OCI-M1 (cell line): ENCODE measurements at places on chromosomes 3 and 15.

- no peak for DNase-seq
Measured at GRCh38 chr15:65761210-65761926, 30.7 kb downstream of the DENND4A start.

- DNase-seq: no peak
Measured at GRCh38 chr3:89360156-89360555, 252.7 kb downstream of the EPHA3 start.

DNA sequence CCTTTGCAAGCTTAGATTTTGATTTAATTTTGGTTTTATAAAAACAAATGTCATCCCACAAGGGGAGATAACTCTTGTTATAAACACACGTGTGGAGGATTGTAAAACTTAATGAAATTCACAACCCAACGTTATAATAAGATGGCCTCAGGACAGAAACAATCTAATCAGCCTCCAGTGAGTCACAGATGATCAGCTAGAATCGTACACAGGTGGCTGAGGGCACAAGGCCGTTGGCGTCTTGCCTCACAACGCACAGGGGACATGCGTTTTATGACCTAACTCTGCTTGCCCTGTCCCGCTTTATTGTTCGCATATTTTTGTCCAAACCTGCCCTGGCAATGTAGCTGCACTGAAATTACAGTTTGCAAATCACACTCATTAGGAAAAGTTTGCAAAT is 121.9 kb upstream of the PDZRN3 start:
- DNase-seq: no peak

GRCh38 chr15:39948817-39949216 is 14.9 kb downstream of the EIF2AK4 start:
- DNase-seq: no peak

DNA sequence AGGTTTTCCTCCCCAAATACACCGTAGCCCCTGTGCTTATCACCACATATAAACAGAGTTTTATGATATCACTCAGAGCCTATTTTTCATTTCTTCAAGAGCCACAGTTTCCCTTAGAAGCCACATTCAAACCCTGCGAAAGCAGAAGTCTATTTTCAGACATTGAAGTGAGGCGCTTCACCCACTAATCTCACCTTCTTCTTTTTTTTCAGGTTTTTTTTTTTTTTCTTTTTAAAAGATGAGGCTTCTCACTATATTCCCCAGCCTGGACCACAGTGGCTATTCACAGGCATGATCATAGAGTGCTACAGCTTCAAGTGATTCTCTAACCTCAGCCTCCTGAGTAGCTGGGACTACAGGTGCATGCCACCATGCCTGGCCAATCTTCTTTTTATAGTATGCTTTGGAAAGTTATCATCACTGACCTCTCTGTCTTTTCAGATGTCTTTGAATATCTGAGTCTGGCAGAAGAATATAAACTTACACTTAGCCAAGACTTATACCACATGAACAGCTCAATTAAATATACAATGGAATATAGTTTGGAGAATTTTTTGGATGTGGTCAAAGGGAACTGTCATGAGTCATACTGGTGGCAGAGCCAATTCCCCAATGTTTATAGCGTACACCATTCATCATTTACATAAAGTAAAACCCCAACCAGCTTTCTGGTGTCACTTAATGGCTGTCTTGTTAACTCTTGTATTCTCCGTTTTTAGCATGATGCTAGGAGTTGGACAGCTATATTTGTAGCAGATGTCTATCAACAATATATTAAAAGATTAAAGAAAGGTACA is 59.7 kb upstream of the CCDC50 start:
- no peak for DNase-seq

DNA sequence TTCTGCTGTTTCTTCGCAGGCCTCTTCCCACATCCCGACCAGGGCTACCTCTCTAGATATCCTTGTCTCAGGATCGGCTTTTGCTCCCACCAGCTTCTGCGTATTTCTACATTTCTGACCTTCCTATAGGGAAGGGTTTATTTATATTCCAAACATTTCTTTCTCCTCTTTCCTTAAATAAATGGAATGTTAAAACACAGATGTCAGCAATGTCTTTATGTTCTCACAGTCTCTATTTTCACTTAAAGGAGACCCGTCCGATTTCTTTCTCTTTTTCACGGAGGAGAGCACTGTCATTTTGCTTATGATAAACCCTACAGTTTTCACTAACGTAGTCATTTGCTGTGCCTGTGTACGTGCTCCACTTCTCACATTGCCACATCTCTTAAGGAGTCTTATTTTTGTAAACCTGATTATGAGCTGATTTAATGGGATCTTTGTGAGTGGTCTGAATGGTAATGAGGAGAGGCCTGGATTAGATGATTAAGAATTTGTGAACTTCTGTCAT is 630 bp downstream of the KIF15 start:
- peak; percentile 71 for DNase-seq

GRCh38 chr3:42591811-42592210 is 1.2 kb downstream of the SS18L2 start:
- DNase-seq: no peak

GRCh38 chr15:25711164-25711563 is 152.0 kb downstream of the ATP10A start:
- no peak for DNase-seq

GRCh38 chr15:99630607-99631131 is 64.9 kb downstream of the MEF2A start:
- DNase-seq: no peak

GRCh38 chr3:12471241-12471640 is 13.0 kb upstream of the TSEN2 start:
- peak; percentile 7 for DNase-seq

GRCh38 chr3:168088106-168088720 is 7.5 kb downstream of the GOLIM4 start:
- peak; percentile 66 for DNase-seq

GRCh38 chr3:118186051-118186450 is 848.6 kb downstream of the IGSF11 start:
- DNase-seq: no peak

GRCh38 chr15:35851491-35851890 is 305.5 kb upstream of the DPH6 start:
- no peak for DNase-seq

- DNase-seq: no peak
Measured at GRCh38 chr3:31704591-31705179, 172.0 kb downstream of the STT3B start.

- DNase-seq: peak; percentile 56
Measured at GRCh38 chr15:55247311-55247710, 42.3 kb downstream of the RAB27A start.

GRCh38 chr3:154973851-154974250 is 106.3 kb upstream of the MME start:
- DNase-seq: no peak

GRCh38 chr3:149536429-149536828 is 61.9 kb downstream of the TM4SF4 start:
- no peak for DNase-seq

DNA sequence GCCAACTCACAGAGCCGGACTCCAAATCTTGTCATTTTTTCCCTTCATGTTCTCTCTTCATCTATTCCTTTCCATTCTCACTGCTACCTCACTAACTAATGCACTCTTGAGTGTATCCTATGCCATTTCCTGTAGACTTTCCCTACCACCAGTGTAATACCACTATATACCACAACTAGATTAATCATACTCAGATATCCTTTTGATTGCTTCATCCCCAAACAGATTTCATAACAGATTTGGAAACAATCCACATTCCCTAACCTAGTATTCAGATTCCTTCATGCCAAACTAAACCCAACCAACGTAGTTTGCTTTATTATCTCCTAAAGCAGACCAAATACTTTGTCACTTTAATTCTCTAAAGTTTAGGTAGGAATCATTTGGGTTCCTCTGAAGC is 2.6 kb upstream of the PLOD2 start:
- no peak for DNase-seq

DNA sequence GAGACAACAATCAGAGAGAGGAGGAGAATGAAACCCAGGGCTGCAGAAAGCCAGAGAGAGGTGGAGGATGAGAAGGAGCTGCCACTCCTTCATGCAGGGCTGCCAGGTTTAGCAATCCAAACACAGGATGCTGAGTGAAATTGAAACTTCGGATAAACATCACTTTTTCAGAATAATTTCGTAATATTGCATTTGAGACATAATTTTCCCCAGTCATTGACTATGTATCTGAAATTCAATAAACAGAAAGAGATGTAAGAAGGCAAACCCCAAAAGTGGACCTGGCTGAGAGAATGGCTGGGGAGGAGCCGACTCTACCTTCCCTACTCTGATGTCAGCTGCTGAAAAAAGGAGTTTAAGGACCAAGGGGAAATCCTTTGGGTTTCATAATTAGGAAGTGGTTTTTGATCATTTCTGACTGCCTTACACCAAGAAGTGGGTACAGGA is 33.8 kb downstream of the SLC9A9 start:
- DNase-seq: no peak

DNA sequence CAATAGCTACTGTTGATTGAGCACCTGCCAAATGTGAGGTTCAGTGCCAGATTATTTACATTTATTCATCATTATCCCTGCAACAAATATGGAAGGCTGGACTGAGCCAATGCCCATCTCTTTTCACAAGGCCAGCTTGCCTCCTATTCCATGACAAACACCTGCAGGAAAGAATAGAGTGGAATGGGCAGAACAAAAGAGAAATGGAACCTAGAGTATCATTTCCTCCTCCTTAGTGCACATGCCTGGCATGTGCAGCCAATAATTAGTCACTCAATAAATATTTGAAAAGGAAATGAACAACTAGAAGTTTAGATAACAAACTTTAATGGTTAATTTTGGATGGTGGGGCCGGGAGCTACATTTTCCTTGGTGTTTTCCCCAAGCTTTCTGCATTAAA is 61.4 kb upstream of the MYRIP start:
- no peak for DNase-seq

DNA sequence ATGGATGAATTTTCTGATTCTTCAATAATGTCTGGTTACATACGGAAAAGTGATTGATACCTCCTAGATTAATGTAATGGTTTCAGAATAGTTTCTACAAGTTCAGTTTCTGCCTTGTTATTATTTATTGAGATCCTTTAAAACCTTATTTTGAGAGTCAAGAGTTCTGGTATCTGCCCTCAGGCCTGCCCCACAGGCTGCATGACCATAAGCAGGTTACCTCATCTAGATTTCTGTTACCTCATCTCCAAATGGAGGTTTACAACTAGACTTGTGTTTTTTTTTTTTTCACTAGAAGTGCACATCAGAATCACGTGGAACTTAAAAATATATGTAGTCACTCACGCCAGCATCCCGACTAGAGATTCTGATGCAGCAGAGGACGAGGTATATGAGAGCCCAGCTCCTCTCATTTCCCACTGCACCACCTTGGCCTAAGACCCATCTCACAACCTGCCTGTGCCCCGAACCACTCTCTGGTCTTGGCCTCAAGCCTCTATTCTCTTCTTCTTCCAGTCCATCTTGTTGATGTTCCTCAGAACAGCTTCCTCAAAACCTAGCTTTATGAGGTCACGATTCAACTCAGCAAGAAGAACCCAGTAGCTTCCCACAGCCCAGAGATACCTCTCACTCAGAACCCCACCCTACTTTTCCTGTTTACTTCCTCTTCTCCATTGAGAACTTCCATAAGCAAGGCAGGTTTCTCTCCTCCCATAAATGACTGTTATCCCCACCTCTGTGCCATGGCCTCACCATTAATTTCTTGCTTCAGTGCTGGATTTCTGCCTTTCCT is 353.4 kb downstream of the CHST2 start:
- no peak for DNase-seq

DNA sequence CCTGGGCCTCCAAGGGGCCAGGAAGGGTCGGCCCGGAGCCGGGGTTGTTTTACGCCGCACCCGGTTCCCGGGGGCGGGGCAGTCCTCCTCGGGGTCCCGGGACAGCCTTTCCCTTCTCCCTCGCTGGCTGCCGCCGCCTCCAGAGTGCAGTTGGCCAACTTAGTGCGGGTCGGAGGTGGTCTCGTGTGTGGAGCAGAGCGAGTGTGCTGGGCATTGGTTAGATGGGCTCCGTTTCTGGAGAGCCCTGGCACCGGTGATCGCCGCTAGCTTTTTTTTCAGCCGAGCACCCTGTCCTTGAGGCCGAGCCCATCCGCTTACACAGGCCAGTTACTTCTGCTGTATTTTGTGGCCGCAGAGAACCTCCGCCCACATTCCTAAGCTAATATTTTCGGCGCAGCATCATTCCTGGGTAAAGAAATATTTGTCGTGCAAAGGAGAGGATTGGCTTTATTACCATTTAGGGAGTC is 585 bp downstream of the KIF23 start:
- peak; percentile 47 for DNase-seq

DNA sequence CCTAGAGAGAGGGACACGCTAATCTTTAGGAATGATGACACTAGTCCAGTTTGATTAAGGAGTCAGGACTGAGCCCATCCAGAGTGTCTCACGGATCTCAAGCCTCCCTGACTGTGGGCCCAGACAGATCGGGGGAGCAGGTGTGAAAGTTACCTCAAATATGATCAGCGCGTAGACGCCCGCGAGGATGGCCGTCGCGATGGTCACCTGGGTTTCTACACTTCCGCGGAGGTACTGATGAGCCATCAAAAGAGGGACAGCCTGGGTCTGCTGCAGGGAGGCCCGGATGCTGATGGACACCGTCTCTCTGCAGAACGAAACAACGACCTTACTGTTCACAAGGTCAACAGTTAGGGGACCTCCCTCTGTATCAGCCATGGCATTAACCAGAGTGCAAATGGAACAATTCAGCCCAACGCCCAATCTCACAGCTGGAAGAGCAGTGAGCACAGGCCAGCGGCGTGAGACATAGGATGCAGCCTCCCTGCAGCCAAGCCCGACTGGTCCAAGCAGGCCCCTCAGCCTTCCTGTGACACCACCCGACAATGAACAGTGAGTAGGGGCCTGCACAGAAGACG is 84.4 kb downstream of the OCA2 start:
- DNase-seq: no peak

GRCh38 chr15:32873284-32874114 is 155.7 kb downstream of the GREM1 start:
- DNase-seq: no peak

DNA sequence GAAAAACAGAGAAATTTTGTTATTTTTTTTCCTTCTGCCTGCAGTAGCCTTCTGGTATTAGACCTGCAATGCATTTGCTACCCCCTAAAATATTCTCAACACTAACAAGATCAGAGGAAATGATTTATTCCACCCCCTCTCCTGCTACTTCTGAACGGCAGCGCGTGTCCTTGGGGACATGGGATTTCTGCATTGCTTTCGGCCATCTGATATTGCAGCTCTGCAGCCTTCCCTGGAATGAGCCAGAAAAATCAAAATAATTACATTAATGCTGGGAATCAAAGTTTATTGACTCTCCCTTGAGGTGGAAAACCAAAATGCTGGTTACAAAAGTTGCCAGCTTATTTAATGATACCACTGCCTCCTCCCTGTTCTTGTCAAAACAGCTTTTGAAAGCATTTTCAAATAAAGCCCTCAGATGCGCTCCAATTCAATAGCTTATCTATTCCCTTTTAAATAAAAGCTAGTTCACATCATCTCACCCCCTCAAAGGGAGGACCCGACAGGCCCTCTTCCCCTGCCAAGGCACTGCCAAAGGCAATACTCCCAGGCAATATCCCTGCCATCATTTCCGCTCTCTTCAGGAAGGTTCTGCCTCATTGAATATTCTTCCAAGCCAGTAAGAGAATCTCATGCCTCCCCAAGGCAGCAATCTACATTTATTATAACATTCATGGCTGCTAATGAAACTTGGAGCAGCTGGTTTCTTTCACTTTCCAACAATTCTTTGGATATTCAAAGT is 96.6 kb downstream of the FHIT start:
- DNase-seq: no peak

GRCh38 chr3:45657853-45658252 is 31.3 kb upstream of the SACM1L start:
- DNase-seq: no peak
